ENCODE measurements at places on chromosomes 2 and 18.

GRCh38 chr2:238938003-238938400 lies 90.1 kb downstream of the TWIST2 start:
- DNase-seq = no peak

GRCh38 chr2:44707945-44708660 lies 233.4 kb upstream of the SIX3 start:
- no peak for DNase-seq

DNA sequence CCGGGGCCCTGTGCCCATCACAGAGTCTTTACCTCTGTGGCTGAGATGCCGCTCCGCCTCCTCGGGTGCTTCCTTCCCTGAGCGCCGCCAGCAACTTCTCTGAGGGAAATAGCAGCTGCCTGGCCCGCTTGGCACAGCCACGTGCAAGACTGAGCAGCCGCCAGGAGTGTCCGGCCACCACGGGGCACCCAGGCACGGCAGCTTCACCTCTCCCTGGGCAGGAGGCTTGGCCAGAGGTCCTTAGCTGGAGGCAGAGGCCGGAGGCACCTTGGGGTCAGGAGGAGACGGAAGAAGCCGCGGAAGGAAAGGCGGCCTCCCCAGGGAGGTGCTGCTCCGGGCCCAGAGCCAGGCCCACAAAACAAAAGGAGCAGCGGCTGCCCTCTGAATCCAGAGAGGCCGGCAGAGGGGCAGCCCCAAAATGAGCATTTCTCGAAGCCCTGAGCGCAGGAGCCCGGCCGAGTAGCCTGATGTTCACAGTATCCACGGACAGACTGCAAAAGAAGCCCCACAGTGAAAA lies 6.0 kb upstream of the LIMS2 start:
- peak; percentile 16 for DNase-seq

DNA sequence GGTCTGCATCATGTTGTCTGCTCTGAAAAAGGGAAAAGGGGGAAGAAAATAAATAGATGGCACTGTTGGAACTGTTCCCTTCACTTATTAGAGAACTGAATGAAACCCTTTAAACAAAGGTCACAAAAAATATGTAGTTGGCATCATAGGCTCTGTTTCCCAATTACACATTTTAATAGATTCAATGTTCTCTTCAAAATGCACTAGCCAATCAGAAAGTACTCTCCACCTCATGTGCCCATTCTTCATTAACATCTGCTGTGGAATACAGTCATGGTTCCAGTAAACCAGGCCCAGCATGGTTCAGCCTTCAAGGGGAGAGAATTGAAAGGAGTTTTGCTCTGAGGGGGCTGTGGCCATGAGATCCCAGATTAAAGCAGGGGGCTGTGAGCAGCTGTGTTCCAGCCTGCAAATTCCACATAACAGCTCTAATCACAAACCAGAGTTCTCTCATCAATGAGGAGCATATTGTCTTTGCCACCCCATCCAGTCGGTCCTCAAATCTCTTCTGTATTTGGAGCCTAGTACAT lies 165.9 kb upstream of the CREB1 start:
- no peak for DNase-seq

DNA sequence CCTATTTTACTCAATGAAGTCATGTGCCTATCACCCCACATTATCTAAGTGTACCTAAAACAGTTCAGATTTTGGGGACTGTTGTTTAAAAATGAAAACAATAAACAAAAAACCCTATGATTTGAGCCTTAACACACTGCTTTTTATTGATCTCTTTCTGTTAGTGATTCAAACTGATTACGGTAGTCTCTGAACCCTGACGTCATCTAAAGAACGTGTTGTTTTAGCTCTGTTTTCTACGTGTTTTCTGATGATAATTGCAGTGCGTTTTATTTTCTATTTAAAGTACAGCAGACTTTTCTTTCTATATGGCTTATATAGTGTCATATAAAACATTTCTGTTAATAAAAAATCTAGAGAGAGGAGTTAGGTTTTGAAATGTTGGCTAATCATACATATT lies 93.9 kb upstream of the FAM237A start:
- DNase-seq = no peak

DNA sequence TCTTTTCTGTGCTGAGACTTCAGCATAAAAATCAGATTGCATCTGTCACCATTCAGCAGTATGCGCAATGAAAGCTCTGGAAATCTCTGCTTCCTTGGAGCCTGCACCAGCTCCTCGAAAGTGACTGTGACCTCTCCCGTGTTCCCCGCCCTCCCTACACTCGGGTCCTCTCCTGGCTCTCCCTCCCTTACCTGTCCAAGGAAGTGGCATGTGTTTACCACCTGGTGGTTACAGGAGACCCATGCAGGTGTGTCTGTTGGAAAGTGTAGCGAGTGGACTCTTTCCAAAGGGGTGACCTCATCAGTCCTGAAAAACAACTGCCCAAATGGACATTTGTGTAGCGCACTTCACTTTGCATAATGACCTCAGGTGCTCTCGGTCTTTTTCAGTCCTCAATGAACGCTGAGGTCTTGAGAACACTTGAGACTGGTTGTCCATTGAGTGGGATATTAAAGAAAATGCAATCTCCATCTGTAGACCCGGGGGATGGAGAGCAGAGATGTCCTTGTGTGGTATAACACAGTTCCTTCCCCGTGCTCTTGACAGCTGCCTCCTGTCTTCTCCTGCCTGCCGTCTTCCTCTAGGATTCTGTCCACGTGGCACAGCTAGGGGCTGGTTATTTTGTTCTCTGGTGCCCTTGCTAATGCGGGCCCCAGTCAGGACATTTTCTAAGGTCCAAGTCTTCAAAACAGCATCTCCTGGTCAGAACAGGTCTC lies 133.2 kb downstream of the ACKR3 start:
- no peak for DNase-seq

DNA sequence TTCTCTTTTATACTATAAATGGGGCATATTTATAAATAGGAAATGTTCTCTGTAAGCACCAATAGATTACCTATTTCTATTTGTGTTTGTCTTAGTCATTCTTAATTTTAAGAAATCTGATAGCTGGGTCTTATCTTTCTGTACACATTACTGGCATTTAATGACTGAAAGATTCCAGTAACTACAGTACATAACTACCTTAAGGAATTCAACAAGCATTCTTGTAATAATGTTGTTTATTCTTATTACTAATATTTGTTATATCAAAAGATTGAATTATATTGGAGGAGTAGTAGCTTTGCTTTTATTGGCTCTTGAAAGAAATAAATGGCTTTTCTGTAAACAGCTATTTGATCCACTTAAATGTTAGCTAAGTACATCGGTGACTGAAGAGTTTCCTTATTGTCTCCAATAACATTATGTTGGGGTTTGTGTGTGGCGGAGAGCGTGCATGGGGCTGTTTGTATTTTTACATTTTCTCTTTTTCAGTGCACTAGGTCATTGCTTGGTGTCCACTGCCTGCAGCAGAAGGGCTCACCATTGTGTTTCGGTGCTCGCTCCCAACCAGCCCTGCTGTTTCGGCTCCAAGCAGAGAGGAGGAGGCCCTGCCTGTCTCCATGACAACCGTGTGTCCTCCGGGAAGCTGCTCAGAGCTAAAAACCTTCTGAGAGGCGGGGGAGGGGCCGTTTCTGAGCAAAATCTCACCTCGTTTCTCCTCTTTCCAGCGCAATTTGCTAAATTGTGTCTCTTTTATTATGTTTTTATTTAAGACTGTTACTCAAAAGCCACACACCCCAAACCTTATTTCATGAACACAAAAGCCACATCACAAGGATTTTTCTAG lies 112.5 kb upstream of the SLC38A11 start:
- DNase-seq = no peak

DNA sequence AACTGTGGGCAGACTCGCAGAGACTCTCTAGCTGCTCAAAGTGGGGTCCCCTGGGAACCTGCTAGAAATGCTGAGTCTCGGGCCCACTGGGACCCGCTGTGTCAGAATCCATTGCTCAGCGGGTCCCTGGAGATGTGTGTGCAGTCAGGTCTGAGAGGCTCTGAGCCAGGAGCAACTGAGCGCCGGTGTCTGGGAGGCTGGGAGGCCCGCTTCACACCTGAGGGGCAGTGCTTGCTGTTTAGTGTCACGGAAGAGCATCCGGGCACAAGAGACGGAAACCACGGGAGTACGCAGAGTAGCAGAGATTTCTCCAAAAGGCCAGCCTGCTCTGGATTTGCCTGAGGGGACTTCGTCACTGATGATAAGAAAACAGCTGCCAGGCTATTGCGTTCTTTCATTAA lies 70.1 kb downstream of the EDAR start:
- DNase-seq = no peak

- DNase-seq = no peak
Observed at GRCh38 chr2:100796499-100797100, 23.3 kb upstream of the NPAS2 start.

DNA sequence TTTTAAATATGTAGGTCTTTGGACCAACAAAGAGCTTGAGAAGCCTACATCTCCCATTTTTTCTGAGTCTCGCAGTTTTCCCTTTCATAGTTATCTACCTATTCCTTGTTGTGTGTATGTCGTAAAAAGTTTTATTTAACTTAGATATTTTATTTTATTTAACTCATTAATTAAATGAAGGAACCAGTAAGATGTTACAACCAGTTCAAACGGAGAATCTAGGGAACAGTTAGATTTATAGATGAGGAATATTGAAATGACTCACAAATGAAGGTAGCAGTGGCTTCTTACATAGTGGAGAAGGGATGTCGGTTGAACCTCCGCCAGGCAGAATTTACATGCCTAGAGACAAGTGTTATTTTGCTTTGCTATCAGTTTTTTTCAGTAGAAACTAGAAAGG lies 48.5 kb upstream of the ZNF638 start:
- DNase-seq = no peak

DNA sequence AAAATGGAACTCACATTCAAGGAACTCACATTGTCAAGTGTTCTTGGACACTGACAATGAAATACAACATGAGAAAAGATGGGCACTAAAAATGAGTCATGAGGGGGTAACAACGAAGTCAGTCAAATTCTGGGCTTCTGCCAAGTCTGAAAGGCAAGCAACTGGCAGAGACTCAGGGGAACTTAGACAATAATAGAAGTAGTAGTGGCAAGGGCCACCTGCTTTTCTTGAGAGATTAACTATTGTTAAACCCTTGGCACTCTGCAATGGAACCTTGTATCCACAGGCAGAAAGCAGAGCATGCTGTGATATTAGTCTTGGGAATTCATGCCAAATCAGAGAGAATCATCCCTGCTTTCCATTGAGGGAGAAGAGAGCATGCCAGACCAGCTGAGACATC lies 382.6 kb upstream of the CDH2 start:
- no peak for DNase-seq

GRCh38 chr18:48021273-48021914 lies 90.9 kb upstream of the SMAD2 start:
- no peak for DNase-seq

- DNase-seq = no peak
Observed at GRCh38 chr2:113965228-113965627, 75.3 kb downstream of the ACTR3 start.

DNA sequence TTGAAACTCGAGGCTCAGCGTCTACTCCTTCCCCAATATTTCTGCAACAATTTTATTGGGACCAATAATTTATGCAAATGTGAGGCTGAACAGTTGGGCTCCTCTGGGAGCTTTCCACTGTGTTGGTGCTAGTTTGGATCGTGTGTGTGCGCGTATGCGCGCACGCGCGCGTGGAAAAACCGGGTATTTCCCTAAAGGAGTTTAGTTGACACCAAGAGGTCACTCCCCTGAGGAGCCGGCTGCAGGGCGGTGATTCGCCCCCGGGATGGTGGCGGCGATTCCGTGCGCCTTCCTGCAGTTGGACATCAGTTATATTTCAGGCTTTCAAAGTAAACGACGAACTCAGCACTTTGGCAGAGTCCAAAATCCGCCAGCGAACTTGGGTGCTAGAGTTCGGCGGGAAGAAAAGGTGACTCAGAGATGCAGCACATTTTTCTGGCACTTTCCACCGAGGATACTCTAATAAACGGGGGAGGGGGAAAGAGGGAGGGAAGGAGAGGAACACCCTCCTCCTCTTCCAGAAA lies 186.5 kb upstream of the FANCL start:
- DNase-seq = no peak

DNA sequence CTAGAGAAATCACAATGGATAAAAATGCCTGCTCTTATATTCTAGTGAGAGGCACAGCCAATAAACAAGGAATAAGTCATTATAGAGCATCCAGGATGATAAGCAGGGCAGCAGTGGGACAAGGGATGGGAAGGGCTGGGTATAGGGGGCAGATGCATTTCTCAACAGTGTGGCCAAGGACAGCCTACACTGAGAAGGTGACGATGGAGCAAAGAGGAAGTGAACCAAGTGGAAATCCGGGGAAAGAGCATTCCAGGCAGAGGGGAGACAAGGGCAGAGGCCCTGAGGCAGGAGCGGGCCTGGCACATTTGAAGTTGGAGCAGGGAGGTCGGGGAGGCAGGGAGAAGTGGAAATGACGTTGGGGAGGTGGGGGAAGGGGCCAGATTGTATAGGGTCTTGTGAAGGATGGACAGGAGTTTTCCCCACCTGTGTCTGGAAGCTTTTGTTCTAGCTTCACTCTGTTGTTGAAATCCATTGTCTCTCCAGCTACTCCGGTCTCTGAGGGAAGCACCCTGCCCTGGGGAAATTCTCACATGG lies 17.6 kb downstream of the TMEM177 start:
- no peak for DNase-seq

GRCh38 chr2:202681688-202682205 lies 47.0 kb downstream of the FAM117B start:
- no peak for DNase-seq

- no peak for DNase-seq
Observed at GRCh38 chr2:137156221-137156844, 391.0 kb downstream of the THSD7B start.

DNA sequence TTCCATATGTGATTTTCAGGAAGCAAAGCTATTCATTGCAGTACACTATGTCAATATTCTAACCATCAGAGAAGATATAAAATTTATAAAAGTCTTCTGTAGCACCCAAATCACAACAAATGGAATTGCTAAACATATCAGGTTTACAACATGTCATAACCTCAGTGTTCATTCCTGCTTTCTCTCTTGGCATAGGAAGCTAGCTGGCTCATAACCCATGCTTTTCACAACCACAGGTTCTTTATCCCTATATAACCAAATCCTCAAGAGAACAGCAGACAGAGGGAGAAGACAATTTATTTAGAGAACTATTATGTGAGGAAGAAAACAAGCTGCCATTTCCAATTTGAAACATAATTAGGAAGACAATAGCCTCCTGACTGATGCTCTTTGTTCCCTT lies 997.0 kb upstream of the ACVR2A start:
- no peak for DNase-seq
